ENCODE measurements at places on chromosomes 12 and 14. TPM values are rescaled to one million over a fixed set of nuclear protein-coding genes. Genes with fewer than 3 reads are reported as not detected.

GRCh38 chr14:75823334-75823733 is 158.5 kb downstream of the TGFB3 start:
- peak; percentile 88 for DNase-seq
- H3K27me3 ChIP-seq = no peaks in the 10 kb centered on the region
- no peak overlapping the region for H3K4me3 ChIP-seq
- no peak overlapping the region for H3K27ac ChIP-seq
- peaks cover 3% of the 10 kb centered on the region for H3K36me3 ChIP-seq

TAS2R46 gene
- total RNA-seq = 2.0 TPM

ALDH2 gene
- total RNA-seq = 53.7 TPM

DNA sequence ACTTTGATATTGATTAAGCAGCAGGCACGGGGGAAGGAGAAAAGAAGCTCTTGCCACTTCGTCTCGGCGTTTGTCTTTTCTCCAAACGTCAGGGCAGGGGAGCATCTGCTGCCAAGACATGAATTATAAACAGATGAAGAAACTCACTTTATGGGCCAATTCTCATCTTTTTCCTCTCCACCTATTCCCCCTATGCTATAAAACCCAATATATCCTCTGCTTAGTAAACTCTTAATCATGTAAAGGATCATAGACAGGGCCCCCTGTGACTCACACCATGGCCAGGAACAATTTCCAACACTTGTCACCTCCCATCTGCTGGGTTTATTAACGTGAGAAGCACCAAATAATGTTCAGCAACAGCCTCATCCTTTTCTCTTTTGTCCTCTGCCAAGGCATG is 1092.1 kb upstream of the TMEM132C start:
- no peak for DNase-seq
- no peak overlapping the region for H3K27ac ChIP-seq
- no peaks in the 10 kb centered on the region for H3K4me1 ChIP-seq
- no peak overlapping the region for H3K4me3 ChIP-seq
- no peaks in the 10 kb centered on the region for H3K36me3 ChIP-seq

ERP27 gene
- not detected for total RNA-seq

- peaks cover 16% of the 10 kb centered on the region for H3K4me1 ChIP-seq
- H3K36me3 ChIP-seq = peaks cover 2% of the 10 kb centered on the region
- no peaks in the 10 kb centered on the region for H3K27me3 ChIP-seq
- H3K27ac ChIP-seq = no peak overlapping the region
- no peak overlapping the region for H3K4me3 ChIP-seq
Measured at GRCh38 chr12:6218347-6218925, 18.2 kb downstream of the CD9 start.

DNA sequence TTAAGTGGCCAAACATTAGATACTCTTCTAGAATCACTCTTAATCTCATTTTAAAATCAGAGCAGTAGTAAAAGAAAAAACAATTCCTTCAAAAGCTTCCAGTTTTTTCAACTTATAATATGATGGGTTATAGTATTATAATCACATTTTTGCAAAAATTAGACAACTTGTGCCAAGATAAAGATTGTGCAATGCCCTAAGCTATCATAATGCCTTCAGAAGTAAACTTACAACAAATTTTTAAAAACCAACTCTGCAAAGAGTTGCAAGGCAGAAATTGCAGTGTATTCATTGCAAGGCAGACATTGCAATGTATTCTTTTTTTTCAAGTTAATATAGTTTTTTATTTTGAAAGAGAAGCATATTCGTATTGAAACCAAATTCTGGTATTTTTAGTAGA is 47.2 kb upstream of the KITLG start:
- H3K4me3 ChIP-seq = no peak overlapping the region
- H3K27me3 ChIP-seq = no peaks in the 10 kb centered on the region
- no peaks in the 10 kb centered on the region for H3K36me3 ChIP-seq
- no peak for DNase-seq

GRCh38 chr12:87280356-87280755 is 748.8 kb downstream of the C12orf50 start:
- no peaks in the 10 kb centered on the region for H3K27me3 ChIP-seq
- H3K27ac ChIP-seq = no peak overlapping the region
- no peaks in the 10 kb centered on the region for H3K4me1 ChIP-seq
- no peak overlapping the region for H3K4me3 ChIP-seq

MBD6 gene
- total RNA-seq = 5.1 TPM

DNA sequence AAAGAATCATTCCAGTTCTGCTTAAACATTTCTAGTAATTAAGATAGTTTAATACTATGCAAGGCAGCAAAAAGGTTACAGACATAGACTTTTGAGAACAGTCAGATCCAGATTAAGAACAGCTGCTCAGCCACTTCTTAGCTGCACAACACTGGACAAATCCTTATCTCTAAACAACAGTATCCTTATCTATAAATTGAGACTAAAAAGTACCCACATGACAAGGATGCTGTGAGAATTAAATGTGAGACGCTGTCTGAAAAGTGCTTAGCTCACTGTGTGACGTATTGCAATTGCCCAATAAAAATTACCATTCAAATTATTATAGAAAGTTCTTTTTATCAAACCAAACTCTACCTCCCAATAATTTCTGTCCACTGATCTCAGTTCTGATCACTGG is 35.5 kb downstream of the BORCS5 start:
- H3K36me3 ChIP-seq = no peaks in the 10 kb centered on the region
- DNase-seq = peak; percentile 36
- no peak overlapping the region for H3K4me3 ChIP-seq
- H3K27ac ChIP-seq = no peak overlapping the region
- no peaks in the 10 kb centered on the region for H3K27me3 ChIP-seq
- peaks cover 4% of the 10 kb centered on the region for H3K4me1 ChIP-seq

PLEKHG7 gene
- not detected for total RNA-seq

- H3K36me3 ChIP-seq = no peaks in the 10 kb centered on the region
- no peak overlapping the region for H3K27ac ChIP-seq
- no peaks in the 10 kb centered on the region for H3K27me3 ChIP-seq
- H3K4me3 ChIP-seq = no peak overlapping the region
- peaks cover 2% of the 10 kb centered on the region for H3K4me1 ChIP-seq
- DNase-seq = no peak
Measured at GRCh38 chr14:81179631-81180030, 41.1 kb downstream of the GTF2A1 start.

DNA sequence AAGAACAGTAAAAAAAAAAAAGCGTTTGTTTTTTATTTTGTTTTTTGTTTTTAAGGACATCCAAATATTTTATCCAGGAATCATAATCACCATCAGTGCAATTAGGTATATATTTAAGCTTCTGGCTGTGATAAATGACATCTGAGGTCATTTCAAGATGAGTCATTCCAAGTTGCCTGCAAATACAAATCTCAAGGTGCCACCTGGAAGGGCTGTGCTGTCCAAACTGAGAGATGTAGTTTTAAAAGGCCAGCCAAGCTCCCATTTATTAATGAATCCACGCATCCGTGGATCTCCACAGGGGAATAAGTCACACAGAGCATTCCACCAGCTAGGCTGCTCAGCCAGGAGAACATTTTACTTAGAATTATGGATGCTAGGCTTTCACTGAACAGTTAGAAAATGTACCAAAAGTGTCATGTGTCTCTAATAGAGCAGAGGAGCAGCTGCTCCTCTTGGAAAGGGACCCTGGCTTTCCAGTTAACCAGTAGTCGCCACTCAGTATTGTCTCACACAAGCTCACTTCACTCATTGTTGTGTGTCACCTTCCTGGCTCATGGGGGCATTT is 1151.4 kb upstream of the TMEM132C start:
- no peaks in the 10 kb centered on the region for H3K36me3 ChIP-seq
- H3K27me3 ChIP-seq = no peaks in the 10 kb centered on the region

DNA sequence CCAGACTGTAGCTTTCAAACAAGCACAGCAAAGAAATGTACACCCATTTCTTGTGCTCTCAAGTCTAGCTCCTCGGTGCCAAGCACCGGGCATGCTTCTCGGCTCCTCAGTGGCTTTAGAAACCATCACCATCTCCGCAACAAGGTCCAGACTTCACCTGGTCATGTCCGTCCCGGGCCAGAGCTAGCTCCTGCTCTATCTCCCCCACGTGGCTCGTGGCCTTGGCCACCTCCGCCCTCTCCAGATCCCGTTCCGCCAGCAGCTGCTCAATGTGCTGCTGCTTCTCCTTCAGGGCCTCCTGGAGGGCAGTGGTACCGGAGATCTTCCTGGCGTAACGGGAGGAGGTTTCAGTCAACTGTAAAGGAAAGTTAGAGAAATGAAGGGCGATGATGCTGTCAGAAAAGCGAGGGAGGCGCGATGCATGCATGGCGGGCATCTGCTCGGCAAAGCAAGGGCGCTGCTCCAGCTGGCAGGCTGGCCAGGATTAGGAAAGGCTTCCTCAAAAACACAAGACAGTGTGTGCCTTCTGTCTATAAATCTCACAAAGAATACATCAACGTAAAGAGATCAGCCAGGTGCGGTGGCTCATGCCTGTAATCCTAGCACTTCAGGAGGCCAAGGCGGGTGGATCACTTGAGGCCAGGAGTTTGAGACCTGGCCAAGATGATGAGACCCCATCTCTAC is 67.4 kb downstream of the CLIP1 start:
- H3K36me3 ChIP-seq = peaks cover 20% of the 10 kb centered on the region
- no peak for DNase-seq
- no peak overlapping the region for H3K27ac ChIP-seq
- peaks cover 4% of the 10 kb centered on the region for H3K4me1 ChIP-seq
- H3K27me3 ChIP-seq = no peaks in the 10 kb centered on the region
- H3K4me3 ChIP-seq = no peak overlapping the region

DNA sequence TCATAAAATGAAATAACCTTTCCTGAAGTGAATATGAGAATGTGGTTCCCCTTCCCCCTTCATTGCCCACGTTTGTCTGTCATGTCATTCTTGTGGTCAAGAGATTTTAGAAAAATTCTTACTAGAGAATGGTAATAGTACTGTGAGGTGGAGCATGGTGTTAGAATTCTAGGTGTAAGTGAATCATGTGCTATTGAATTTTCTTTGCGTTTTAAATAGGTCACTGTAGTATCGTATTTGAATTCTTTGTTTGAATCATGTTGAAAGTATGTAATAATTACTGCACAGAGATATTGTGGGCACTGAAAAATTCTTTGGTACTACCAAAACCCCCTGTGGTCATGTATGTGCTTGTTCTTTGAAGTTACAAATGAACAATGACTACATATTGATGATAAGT is 49.9 kb downstream of the FUT8 start:
- H3K4me3 ChIP-seq = no peak overlapping the region
- H3K36me3 ChIP-seq = no peaks in the 10 kb centered on the region
- no peaks in the 10 kb centered on the region for H3K4me1 ChIP-seq
- no peaks in the 10 kb centered on the region for H3K27me3 ChIP-seq
- H3K27ac ChIP-seq = no peak overlapping the region

GRCh38 chr14:23562822-23563472 is 4.6 kb downstream of the AP1G2 start:
- no peak overlapping the region for H3K27ac ChIP-seq
- peak; percentile 29 for DNase-seq
- H3K36me3 ChIP-seq = no peaks in the 10 kb centered on the region
- H3K27me3 ChIP-seq = no peaks in the 10 kb centered on the region

ERC1 gene
- total RNA-seq = 46.5 TPM

- H3K36me3 ChIP-seq = no peaks in the 10 kb centered on the region
- no peak for DNase-seq
- H3K4me1 ChIP-seq = no peaks in the 10 kb centered on the region
Measured at GRCh38 chr12:60070552-60070951, 474.7 kb downstream of the SLC16A7 start.

- peaks cover 9% of the 10 kb centered on the region for H3K4me1 ChIP-seq
- no peaks in the 10 kb centered on the region for H3K36me3 ChIP-seq
- DNase-seq = no peak
- no peak overlapping the region for H3K4me3 ChIP-seq
- H3K27ac ChIP-seq = no peak overlapping the region
Measured at GRCh38 chr12:50261654-50262053, 21.7 kb downstream of the LIMA1 start.

GRCh38 chr14:76245097-76245496 is 93.4 kb downstream of the GPATCH2L start:
- no peaks in the 10 kb centered on the region for H3K27me3 ChIP-seq
- no peaks in the 10 kb centered on the region for H3K36me3 ChIP-seq
- no peak overlapping the region for H3K4me3 ChIP-seq
- no peak overlapping the region for H3K27ac ChIP-seq
- DNase-seq = no peak
- H3K4me1 ChIP-seq = no peaks in the 10 kb centered on the region

DNA sequence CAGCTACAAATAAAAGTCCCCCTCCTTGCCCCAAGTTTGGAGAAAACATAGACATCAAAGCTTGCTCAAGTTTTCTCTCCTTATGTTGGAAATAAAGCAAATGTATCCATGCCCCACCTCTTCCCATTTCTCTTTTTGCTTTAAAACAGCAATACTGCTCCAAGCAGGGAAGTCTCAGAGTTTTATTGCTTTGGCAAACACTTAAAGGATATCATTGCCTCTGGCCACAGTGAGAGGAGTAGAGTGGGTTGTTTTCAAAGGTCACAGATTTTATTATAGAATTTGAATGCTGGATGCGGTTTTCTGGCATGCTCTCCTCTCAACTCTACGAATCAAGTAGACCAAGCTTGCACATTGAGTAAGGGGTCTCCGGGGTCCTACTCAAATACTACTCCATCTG is 149.7 kb downstream of the TTC7B start:
- H3K27me3 ChIP-seq = no peaks in the 10 kb centered on the region
- no peaks in the 10 kb centered on the region for H3K4me1 ChIP-seq
- DNase-seq = no peak
- H3K4me3 ChIP-seq = no peak overlapping the region

DNA sequence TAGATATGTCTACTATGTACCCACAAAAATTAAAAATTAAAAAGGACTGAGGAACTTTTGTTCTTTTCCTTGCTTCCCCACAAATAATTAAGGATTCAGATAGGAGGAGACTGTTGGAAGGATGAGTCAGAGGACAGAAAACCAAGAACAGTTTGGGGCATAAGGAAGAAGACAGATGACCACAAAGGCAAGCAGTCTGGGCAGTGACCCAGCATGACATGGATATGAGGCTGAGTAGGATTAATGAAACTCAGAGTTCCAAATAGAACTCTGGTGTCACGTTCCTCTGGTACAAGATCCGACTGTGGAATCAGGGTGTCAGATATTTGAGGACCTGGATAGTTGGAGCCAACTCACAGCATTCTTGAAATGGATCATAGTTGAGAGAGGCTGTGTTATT is 89.3 kb upstream of the SLC38A4 start:
- H3K4me3 ChIP-seq = no peak overlapping the region
- peak overlapping the region; percentile 3 for H3K27ac ChIP-seq
- DNase-seq = peak; percentile 88
- no peaks in the 10 kb centered on the region for H3K36me3 ChIP-seq
- peaks cover 15% of the 10 kb centered on the region for H3K4me1 ChIP-seq

GRIP1 gene
- 0.26 TPM for total RNA-seq

GRCh38 chr14:99590746-99591555 is 13.1 kb downstream of the CCDC85C start:
- H3K36me3 ChIP-seq = no peaks in the 10 kb centered on the region
- peak; percentile 54 for DNase-seq
- H3K4me3 ChIP-seq = no peak overlapping the region
- H3K27me3 ChIP-seq = no peaks in the 10 kb centered on the region
- H3K4me1 ChIP-seq = peaks cover 8% of the 10 kb centered on the region
- no peak overlapping the region for H3K27ac ChIP-seq

DNA sequence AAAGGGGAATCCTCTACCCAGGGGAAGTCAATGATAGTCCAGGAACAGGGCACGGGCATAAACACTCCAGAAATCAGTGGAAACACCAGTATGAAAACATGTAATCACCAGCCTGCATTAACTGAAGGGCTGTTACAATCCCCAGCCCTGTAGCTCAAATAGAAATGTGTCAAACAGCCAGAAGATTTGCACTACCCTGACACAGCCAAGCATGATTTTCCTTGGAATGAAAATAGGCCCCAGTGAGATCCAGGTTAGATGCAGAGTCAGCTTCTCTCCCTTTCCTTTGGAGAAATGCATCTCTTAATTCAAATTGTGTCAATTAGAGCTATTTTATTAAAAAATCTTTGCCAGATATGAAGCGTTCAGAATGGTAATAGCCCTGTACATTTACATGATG is 158.1 kb downstream of the RPS29 start:
- no peaks in the 10 kb centered on the region for H3K27me3 ChIP-seq
- no peaks in the 10 kb centered on the region for H3K4me1 ChIP-seq
- no peak overlapping the region for H3K4me3 ChIP-seq
- H3K36me3 ChIP-seq = no peaks in the 10 kb centered on the region
- DNase-seq = no peak
- H3K27ac ChIP-seq = no peak overlapping the region

All from fibroblast of lung (primary cell).